Nephron progenitor cell (in vitro differentiated cells): ENCODE measurements at places on chromosomes 16 and 17.
A peak's percentile ranks its signal among the peaks of the same experiment; 100 is the strongest.

DNA sequence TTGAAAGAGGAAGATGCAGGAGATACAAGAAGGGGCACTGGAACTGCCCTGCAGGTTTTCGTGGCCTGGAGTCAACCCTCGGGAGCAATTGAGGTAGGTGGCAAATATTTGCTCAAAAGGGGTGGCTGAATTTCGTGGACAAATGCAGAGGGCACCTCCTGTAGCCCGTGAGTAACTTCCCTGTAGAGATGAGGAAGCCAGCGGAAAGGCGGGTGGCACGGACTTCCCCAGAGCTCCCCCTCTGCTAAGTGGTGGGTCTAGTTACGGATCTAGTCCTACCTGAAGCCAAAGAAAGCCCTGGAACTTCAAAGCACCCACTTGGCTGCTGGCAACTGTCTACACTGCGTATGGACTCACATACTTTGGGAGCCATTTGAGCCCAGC, 1.0 kb upstream of the ATP2C2 start:
- no peak for DNase-seq

GRCh38 chr16:89154390-89155183, 17.0 kb upstream of the CDH15 start:
- DNase-seq = no peak

DNA sequence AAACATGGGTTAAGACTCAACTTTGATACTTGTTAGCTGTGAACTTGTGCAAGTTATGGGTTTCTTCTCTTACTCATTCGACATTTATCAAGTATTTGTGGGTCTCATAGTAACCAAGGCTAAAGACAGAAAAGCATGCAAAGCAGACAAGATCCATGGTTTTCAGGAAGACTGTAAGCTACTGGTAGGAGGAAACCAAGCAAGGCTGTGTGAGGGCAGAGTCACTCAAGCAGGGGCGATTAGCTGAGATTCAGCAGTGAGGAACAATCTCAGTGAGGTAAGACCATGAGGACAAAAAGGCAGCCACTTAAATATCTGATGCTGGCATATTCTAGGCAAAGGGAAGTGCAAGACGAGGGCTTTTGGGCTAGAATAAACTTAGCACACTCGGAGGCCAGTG, 29.5 kb downstream of the MBTD1 start:
- no peak for DNase-seq

DNA sequence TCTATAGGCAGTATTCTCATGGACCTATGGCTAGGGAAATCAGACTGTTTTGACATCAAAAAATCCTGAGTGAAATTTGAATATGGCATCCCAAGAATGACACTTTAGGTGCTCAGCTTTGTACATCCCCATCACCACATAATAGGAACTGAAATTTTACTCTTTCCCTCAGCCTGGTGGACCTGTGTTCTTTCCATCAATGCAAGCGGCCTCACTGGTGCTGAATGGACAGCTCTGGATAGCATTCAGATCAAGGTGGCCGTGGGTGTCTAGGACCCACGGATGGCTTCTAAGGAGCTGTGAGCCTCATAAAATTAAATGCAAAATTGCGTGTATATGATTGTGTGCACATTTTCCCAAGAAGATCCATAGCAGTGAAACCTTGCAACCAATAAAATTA, 152.6 kb downstream of the MAP2K6 start:
- DNase-seq = peak; percentile 12

- no peak for DNase-seq
Observed at GRCh38 chr17:66790501-66791061, 44.3 kb upstream of the CACNG5 start.

DNA sequence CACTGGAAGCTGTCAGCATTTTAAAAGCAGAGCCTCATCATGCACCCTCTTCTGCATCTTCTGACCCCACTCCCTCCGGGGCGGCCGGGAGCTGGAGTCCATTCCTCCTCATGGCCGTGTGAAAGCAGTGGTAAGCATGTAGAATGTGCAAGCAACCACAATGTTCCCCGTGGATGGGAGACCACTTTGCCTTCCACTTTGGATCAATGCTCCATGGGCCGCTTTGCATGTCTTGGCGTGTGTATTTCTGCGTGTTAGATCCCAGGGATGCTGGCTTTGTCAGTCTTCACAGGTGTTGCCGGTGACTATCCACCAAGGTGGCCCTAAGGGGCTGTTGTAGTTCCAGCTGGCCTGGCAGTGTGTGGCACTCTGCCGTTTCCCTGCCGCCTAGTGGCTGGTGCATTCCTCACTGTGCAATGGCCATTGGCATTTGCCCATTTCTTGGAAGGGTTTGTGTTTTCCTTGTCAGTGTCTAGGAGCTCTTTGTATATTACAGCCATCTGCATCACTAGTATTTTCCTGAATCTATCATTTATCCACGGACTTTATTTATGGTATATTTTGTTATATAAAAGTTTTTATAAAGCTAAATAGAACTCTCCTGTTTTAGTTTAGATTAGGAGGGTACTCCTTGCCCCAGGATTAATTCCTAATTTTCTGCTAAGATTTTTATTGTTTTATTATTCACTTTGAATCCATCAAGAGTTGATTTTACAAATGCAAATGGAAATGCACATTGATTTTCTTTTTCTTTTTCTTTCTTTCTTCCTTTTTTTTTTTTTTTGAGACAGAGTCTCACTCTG, 5.8 kb upstream of the ALDH3A1 start:
- no peak for DNase-seq

DNA sequence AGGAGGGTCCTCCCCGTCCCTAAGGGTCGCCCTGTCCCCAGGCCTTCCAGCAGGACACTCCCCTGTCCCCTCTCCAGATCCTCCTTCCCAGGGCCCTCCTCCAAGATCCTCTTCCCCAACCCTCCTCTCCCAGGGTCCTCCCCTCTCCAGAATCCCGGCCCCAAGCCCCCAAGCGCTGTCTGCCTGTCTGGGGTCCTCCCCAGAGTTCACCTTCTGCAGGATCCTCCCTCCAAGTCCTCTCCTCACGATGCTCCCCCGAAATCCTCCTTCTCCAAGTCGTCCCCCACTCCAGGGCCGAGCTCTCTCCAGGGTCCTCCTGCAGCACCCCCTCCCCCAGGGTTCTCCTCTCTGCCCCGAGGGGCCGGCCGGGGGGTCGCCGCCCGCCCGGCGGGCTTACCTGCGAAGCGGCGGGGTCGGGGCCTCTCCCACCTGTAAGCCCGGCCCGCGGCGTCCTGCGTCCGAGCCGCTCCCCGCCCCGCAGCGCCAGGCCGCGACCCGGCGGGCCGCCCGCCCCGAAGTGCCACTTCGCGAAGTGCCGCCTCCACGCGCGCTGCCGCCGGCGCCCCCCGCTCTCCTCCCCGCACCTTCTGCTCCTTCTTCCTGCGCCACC, 678 bp upstream of the BAIAP2 start:
- DNase-seq = no peak

DNA sequence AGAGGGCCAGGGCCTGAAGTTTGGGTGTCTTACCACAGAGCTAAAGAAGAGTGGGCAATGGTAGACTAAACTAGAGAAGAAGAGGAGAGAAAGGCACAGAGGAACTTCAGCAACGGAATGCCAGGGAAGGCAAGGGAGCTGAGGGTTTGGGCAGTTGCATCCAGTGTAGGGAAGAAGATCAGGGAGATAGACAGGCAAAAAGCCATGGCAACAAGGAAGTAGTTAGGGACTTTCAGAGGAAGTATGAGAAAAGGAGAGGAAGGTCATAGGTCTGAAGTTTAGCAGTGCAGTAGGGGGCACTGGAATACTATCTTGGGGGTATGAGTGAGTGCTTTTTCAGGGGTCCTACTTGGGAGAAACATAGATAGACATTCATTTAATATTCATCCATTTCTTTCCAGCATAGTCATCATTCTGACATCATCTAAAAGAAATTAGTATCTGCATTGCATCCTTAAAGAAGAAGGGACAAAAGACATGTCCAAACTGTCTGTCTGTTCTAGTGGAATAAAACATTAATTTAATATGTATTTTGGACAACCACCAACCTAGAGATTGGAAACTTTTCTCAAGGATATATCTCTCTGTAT, 2.2 kb upstream of the NF1 start:
- no peak for DNase-seq

- peak; percentile 95 for DNase-seq
Observed at GRCh38 chr17:2399572-2400473, 1.0 kb downstream of the MNT start.

GRCh38 chr17:14919631-14920213, 345.4 kb downstream of the PMP22 start:
- DNase-seq = no peak

DNA sequence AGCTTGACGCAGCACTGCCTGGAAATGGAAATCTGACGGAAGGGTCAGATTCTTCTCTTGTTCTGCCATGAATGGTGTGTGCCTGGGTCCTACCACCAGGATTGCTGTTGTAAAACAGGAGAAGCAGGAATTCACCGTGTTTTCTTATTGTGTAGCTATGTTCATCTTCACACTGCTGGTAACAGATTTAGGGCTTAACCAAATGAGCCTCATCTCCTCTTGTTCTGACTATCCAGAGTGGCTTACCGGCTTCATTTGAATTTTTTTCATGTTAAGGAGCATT, 97.3 kb upstream of the CHMP6 start:
- no peak for DNase-seq

DNA sequence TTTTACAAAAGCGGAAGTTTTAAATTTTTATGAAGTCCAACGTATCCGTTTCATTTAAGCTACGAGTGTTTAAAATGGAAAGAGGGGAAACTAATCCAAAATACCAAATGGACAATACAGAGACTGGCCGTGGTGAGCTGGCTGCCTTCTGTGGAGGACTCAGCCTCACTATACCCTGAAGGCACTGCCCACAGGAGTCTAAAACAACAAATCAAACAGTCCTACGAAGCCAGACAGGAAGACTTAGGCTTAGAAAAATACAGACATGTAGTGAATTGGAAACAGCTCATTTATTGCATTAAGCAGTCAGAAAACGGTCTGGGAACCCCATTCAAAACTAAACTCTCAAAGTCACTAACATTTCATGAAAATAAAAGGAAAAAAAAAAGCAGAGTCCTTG, 75.1 kb downstream of the CYTH1 start:
- DNase-seq = no peak

DNA sequence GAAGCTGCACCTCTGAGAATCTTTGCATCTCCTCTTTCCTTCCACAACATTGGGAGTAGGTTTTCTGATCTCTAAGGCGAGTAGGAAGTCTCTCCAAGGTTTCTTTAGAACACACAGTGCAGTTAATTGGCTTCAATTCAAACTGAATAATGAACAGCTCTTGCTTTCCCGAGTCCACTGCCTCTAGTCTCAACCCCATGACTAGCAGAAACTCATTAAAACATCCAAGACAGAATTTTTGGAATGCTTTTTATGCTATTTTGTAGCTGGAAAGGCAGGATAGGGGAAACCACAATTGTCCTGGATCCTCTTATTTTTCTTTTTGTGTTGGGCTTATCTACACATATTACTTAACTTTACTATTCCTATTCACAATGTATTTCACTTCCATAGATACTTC, 206.6 kb downstream of the CDH8 start:
- DNase-seq = no peak

- DNase-seq = no peak
Observed at GRCh38 chr16:26531290-26531730, 535.4 kb upstream of the C16orf82 start.
